ENCODE measurements at places on chromosomes 1 and 21. TPM values are rescaled to one million over a fixed set of nuclear protein-coding genes. Genes with fewer than 3 reads are reported as not detected.
A peak's percentile ranks its signal among the peaks of the same experiment; 100 is the strongest.

DNA sequence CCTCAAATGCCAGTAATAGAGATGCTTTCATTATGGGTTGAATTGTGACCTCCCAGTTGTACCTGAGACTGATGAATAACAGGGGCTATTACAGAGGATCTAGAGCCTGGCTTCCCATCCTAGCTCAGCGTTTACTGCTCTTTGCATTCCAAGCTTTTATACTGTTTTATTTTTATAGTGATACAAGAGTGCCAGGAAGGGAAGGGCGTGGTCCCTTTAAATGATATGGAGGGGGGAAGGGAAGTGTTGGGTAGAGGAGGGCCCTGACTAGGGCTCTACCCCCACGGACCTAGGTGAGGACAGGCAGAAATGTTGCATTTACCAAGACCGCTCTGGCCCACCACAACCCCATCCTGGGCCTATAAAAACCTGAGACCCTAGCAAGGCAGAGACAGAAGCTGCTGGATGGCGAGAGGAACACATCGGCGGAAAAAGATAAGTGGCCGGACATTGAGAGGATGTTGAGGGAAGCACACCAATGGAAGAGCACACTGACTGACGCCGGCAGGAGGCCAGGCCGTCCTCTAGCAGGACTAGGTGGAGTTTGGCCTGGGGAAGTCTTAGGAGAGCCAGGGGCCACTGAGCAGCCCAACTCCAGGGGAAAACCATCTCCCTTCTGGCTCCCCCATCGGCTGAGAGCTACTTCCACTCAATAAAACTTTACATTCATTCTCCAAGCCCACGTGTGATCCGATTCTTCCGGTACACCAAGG lies 1025.9 kb downstream of the TTLL7 start:
- no peak for DNase-seq

DNA sequence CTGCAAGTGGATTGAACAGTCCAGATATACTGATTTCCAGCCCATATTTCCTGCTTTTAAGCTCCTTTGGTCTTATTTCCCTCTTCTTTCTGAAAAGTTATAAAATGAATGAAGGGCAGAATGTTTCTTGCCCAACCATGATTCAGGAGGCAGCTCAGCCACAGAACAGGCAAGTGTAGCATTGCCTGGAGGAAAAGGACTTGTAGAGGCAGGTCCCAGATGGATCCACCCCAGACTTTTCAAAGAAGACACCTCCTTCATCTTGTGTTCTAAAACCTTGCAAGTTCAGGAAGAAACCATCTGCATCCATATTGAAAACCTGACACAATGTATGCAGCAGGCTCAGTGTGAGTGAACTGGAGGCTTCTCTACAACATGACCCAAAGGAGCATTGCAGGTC lies at the start of gene CLCA2:
Gene CLCA2 (plus strand): TSS at position 299 of the 400 bp plus-strand sequence. CDS start 77 bp downstream, at position 376.
- DNase-seq = peak; percentile 94

TEDDM1 gene
- total RNA-seq = not detected

DNA sequence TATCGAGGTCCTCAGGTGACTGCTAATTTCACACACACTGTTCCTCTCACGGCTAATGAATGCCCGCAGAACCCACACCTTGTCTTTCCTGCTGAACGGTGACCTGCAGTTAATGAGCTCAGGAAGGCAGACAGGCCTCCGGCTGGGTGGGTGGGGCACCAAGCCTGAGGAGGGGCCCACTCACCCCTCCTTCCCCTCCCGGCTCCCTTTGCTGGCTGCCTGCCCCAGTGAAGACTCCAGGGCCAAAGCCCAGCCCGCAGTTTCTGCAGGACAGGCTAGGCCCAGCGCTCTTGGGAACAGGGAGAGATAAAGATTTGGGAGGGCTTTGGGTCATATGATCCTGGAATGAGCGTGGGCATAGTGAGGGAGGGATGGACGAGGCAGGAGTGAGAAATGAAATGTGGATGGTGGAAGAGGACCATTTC lies 26.4 kb downstream of the FOXO6 start:
- peak; percentile 13 for DNase-seq

GRCh38 chr1:219174460-219175211 lies 958 bp downstream of the LYPLAL1 start:
- peak; percentile 74 for DNase-seq

DNA sequence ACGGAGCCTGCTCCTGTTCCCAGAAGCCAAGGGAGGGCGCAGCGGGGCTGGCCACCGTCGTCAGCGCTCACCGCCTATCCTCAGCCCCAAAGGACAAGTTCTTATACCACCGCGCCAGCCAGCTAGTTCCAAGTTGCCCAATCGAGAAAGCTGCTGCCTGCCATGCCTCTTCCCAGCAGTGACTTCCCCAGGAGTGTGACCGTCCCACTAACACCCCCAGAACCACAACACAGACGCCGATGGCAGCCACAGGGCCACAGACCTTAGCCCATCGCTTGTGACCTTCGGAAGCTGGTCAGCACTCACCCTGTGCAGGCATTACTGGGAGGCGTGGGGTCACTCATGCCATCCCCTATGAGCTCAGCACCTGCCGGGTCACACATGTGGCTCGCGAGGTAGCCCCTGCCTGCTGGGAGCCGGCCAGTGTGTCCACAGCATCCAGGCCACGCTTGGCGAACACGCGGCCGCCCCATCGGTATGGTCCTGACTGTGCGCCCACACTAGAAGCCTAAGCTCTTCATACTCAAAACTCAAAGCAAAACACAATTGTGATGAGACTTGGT lies 20.1 kb downstream of the NADK start:
- DNase-seq = no peak

DNA sequence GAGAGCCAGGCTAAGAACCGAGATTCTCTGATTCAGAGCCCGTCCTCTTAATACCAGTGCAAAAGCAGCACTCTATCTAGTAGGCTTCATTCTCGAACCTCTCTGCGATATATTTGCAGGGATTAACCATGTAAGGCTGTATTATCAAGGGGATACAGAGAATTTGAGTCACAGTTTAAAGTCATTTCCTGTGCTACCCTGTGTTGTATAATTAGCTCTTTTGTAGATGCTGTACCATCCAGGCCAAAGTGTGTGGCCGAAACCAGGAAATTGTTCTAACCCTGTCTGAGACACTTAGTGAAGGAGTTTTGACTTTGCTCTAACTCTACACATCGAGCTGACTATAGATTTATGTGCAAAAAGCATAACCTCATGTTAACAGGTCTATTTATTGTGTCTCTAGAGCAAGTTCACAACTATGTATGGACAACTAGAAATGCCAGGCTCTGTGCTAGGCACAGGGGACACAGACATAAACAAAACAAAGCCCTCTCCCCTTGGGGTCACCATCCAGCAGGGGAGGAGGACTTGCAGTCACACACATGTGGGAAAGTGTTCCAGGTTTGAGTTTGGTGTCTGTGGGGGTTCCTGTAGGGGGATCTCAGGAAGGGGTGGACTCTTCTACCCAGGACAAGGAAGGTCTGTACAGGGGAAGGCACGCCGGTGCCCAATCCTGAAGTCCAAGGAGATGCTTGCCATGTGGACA lies 182.2 kb downstream of the DHRS3 start:
- DNase-seq = peak; percentile 62

DNA sequence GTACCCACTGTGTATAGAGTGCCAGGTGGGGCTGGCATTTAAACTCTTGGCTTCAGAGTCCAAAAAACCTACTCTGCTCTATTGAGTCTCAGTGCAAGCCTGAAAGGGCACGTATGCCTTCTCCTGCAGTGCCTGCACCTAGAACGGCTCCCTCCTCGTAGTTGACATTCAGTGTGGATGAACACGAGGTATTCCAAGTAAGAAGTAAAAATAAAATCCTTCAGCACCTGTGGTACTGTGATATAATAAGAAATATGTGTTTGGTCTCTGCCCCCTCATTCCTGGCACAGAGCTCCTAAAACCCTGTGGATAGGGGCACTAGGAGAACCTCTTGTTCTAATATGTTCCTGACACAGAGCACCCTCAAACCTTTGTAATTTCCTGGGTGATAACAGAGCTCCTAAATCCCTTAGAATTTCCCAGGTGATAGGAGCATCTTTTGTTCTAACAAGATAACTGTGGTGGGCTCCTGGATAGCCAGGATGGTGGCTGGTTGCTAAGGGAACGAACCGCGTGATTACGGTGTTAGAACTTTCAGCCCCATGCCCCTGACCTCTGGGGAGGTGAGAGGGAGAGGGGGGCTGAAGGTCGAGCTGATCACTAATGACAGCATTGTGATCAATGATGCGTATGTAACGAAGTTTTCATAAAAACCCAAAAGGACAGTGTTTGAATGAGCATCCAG lies 16.8 kb downstream of the UCK2 start:
- no peak for DNase-seq

NHLH1 gene
- not detected for total RNA-seq

DNA sequence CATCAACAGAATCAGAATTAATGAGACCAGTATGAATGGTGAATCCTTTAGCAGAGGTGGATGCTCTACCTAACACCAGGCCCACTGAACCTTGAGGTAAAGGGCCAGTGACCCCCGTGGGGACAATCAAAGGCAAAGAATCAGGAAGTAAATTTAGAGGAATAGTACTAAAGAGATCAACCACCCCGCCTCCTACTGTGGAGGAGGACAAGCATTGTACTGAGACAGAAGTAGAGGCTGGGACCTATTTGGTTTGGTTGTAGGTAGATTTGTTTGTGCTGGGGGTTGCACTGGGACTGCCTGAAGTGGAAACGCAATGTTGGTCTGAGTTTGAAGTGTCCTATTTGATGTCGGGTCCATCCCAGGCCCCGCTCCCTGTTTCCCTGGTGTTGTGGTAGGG lies 9.5 kb downstream of the CD48 start:
- no peak for DNase-seq

FNDC10 gene
- 0.26 TPM for total RNA-seq

DNA sequence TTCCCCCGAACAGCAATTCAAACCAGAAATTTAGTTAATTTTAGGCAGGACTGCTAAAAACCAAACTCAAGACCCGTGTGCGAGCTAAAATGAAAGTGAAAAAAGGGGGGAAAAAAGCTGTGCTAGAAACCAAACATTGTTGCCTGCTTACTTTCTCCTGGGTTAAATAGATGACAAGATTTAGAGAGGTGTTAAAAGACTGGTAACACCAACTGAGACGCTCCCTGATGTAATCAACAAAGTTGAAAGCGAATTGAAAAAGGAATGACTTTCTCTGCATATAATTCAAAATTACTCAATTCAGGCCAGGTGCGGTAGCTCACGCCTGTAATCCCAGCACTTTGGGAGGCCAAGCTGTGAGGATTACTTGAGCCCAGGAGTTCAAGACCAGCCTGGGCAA lies 6.8 kb downstream of the CDCA8 start:
- no peak for DNase-seq

CYP4A11 gene
- not detected for total RNA-seq

GRCh38 chr1:89104687-89105086 lies 21.2 kb downstream of the GBP2 start:
- DNase-seq = no peak

FBLIM1 gene
- total RNA-seq = 72.4 TPM

- DNase-seq = peak; percentile 31
These were observed 90.0 kb downstream of the GLUL start for GRCh38 chr1:182301467-182302198.

DNA sequence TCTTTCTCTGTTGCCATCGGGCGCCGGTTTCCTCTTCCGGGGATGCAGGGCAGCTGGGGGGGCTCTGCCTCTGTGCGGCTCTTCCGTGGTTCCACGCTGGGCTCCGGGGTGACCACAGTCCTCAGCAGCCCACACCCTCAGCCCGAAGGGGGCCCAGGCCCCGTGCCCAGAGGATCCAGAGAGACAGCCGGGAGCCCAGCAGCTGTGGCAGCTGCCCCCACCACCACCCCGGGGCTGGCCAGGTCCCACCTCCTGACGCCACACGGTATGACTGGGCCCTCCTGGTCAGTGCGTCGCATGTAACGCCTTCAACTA lies 172.2 kb downstream of the PRDM16 start:
- no peak for DNase-seq

SLC16A1 gene
- total RNA-seq = 213 TPM

FCGR1A gene
- not detected for total RNA-seq

All from bronchial epithelial cell (primary cell).